ENCODE measurements at places on chromosomes 12 and 14.

DNA sequence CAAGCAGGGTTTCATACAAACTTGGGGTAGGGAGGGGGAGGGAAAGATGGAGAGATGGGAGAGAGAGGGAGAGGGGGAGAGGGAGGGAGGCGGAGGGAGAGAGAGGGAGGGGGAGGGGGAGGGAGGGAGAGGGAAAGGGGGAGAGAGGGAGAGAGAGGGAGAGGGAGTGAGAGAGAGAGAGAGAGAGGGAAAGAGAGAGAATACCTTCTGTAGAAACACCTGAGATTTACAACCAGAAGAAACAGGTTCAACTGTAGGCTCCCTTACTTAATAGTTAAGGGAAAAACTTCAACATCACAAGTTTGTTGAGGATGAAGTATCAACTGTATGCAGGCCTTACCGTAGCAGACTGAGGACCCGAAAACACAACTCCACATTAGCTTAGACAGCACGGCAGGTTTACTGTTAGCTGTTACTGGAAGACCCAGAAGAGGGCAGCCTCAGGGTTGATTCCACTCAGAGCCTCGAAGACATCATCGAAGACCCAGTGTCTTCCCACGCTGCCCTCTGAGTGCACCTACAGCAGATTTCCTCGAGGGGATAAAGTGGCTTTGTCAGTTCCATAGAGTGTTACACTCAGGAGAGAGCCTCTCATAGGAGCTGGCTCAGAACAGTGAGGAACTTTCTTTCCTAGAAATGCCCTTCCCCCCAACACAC, 72.4 kb downstream of the NT5DC3 start:
- DNase-seq: no peak

DNA sequence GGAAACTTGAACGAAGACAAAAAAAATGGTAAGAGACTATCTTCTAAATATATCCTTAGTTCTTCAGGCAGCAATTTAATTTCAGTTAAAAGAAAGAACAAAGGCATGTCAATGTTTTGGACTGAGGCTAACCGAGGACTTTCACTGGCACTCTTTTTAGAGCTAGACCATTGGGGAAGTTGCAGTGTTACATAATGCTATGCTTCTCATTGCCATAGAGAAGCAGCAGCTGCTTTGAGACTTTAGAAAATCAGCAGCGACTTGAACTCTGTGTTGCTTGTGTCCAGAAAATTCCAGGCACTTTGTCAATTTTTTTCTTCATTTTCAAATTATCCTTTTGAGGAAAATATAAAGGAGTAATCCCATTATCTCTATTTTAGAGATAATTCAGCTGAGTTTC, 964.2 kb downstream of the NRXN3 start:
- DNase-seq: no peak

DNA sequence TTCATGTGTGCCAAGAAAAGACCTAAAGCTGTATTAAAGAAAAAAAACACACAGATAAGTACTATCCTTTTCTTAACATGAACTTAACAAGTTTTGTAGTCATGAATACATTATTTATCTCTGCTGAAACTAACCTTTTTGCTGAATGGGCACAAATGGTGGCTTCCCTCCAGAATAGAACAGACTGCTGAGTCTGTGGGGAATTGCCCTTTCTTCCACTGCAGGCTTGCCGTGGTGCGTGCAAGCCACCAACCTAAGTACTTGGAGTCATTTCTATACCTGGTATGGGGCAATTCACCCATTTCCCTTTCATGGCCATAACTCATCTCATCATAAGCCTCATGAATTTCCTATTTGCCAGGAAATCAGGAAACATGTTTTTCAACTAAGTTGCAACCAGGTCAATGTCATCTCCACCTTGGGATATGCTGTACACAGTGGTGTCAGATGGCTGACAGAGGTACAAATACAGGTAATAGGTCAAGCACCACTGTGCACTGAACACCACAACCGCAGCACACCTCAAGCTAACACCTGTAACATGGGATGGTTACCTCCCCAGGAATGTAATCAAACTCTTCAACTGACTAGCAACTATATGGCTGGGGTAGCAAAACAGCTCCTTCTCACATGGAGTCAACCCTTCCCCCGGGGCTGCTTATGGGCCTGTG, 49.9 kb downstream of the CATSPERB start:
- DNase-seq: no peak

- DNase-seq: no peak
Observed at GRCh38 chr14:101709533-101709881, 52.0 kb upstream of the PPP2R5C start.

GRCh38 chr12:131046813-131047788, 93.4 kb downstream of the ADGRD1 start:
- peak; percentile 49 for DNase-seq

- DNase-seq: no peak
Observed at GRCh38 chr12:85179680-85180270, 100.2 kb upstream of the ALX1 start.

DNA sequence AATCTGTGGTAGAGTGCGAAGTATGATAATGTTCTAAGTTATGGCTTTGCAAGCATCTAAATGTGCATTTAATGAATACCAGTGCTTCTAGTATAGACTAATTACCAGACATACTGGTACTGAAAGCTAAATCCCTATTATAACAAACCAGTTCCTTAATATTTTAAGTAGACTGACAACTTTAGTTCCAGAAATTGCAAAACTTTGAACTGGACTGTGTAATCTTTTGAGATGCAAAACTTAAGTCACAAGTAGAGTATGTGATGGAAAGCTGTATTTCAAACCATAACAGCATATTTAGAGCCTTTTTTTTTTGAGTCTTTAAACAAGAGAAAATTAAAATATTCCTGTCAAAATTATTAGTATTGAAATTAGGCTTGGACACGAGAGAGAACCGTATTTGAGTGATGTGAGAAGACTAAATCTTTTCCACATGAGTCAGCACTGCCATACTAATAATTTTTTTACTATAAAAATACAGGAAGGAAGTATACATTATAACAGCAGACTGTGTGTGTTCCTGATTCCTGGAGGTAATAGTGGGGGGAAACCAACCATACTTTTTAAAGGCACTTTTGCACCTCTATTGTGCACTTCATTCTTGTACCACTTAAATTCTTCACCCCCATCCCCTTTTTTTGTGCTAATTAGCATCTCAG, 45.5 kb downstream of the PPM1A start:
- no peak for DNase-seq

- DNase-seq: no peak
Observed at GRCh38 chr12:90972226-90972625, 17.2 kb upstream of the CCER1 start.

GRCh38 chr12:7150356-7150755, 20.2 kb downstream of the CLSTN3 start:
- DNase-seq: no peak

- no peak for DNase-seq
Observed at GRCh38 chr12:106181401-106182114, 42.8 kb upstream of the NUAK1 start.

DNA sequence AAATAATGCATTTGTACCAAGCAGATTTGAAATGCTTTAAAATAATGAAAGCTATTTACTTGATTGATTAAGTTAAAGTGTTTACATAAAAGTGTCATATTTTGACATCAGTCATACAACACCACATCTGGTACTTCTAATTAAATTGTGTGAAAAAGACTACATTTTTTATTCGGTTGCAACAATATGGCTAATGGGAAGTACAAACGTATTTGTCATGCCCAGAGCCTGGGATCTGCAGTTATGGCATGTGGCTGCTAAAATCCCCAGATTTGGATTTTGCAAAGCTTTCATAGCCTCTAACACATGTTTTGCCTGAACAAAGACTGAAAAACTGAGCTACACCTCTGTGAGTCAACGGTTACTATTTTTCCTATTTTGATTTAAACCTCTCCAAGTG, 66.6 kb downstream of the LLPH start:
- no peak for DNase-seq

- DNase-seq: peak; percentile 57
Observed at GRCh38 chr14:64112867-64113678, 181.1 kb downstream of the ESR2 start.

DNA sequence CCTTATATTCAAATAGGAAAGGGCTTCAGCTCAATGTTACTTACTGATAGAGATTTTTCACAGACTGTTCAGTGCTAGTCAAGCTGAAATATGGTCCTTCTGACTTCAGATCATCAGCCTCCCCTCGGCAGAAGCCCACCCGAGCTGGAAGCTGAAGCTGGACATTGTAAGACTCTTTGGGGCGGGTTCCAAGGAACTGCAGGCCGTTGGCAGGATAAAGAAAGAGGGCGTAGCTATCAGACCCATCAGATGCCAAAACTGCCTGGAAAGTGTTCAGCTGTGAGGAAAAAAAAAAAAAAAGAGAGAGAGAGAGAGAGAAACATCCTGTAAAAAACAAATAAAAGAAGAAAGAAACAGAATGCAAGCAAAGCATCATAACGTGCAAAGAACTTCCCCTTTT, 8.8 kb downstream of the NID2 start:
- no peak for DNase-seq

DNA sequence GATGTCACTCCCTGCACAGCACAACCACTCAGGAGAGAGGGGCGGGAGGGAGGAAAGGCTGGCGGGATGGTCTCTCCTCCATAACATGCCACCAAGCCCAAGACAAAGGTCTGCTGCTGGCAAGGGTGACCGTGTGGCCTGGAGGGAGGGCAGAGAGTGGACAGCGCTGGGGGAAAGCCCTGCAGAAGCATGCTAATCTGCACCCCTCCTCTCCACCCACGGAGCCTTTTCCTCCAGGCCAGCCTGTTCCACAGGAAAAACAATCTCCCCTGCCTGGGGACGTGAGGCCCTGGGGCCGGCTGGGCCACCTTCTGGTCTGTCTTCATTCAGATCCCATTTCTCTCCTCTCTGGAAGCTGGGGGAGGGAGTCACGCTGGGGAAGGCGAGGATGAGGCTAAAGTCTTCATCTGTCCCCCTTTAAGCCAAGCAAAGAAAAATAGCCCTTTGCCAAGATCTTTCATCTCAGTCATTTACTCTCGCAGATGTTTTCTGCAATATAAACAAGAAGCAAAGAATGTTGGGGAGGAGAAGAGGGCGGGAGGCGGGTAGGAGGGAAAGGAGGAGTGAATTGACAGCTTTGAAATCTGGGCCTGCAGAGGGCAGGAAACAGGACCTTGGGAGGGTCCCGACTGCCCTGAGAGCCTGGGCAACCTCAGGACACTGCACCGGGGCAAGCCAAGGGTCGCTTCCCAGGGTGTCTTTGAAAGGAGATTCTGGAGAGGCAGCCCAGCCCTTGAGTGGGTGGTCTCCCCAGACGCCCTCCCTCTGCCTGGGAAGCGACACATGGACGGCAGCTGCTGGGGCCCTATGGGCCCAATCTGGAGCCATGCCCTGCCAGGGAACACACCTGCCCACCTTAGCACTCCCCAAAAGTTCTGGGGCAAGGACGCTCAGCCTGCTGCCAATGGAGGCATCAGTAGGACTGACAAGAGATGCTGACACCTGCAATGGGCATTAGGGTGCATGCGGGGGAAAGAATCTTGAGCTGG, 133.6 kb downstream of the ZFP36L1 start:
- no peak for DNase-seq

DNA sequence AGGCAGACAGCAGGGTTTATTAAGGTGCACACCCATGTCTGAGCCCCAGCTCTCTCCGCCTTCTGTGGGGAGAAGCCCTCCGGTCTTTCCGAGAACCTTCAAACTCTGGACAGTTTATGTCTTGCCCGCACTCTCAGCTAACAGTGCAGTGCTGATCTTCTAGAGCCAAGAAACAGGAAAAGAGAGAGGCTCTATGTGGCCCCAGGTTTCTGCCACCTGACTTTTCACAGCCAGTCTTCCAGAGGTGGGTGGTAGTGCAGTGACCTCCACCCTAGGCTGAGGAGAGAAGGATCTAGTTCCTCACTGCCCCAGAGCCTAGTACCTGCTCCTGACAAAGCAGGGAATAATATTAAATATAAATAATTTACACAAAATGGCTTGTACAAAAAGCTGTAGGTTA, 4.0 kb upstream of the SLC22A17 start:
- DNase-seq: no peak

- no peak for DNase-seq
Observed at GRCh38 chr14:62017651-62018230, 255.5 kb downstream of the SNAPC1 start.

GRCh38 chr12:71558445-71558844, 105.2 kb downstream of the ZFC3H1 start:
- no peak for DNase-seq
